Cortex of kidney (tissue), 1 donor: ENCODE measurements at places on chromosomes 1 and 21.

GRCh38 chr1:8004803-8005573 lies 21.1 kb downstream of the ERRFI1 start:
- DNase-seq, result no peak

- no peak for DNase-seq
Observed at GRCh38 chr1:248881261-248881660, 22.4 kb upstream of the ZNF692 start.

- no peak for DNase-seq
Observed at GRCh38 chr21:31342348-31342747, 1.7 kb downstream of the TIAM1 start.

DNA sequence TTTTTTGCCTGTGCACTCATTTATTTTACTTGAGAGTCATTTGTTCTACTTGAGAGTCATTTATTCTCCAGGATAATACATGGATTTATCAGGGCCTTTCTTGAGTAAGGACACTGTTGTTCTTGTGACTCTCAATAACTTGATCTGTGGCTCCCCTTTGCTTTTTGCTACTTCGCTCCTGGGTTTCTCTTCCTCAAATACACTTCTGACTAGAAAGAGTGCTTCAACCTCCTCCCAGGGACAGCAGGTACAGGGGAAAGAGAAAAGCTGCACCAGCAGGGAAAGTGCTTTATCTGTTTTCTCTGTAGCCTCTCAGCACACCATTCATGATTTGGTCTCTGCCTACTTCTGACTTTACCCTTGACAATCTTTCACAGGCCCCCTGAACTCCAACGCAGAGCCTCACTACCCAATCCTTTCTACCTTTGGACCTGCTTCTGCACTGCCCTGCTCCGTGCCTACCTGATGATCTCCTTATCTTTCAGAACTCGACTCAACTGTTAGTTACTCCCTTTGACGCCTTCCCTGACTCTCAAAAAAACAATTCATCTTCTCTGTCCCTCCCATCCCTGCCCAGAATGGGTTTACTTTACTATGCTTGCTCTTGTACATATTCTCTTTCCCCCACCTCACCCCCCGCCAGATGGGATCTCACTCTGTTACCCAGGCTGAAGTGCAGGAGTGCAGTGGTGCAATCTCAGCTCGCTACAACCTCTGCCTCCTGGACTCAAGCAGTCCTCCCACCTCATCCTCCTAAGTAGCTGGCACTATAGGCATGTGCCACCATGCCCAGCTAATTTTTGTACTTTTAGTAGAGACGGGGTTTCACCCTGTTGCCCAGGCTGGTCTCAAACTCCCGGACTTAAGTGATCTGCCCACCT lies 15.6 kb upstream of the PIGM start:
- no peak for DNase-seq

- no peak for DNase-seq
Observed at GRCh38 chr1:114034567-114035303, 55.5 kb downstream of the OLFML3 start.

- no peak for DNase-seq
Observed at GRCh38 chr1:26413031-26413430, 2.4 kb downstream of the LIN28A start.
